ENCODE measurements at places on chromosomes 4 and X.

DNA sequence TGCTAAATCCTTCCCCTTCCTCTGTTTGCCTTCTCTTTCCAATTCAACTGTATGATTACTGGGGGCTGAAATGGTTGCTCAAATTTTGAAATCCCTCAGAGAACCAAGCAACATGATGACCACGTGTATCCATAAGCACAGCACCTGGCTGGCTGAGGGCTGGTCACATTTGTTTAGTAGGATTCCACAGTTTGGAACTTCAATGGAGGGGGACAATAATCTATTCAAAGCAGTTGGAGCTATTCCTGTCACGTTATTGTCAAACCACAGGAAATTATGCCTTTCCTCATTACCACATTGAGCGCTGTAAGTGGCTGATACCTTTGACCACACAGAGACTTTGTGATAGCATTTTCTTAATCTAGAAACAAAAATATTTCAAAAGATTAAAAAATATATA, 7.0 kb downstream of the TMSB4X start:
- peak; percentile 59 for DNase-seq

DNA sequence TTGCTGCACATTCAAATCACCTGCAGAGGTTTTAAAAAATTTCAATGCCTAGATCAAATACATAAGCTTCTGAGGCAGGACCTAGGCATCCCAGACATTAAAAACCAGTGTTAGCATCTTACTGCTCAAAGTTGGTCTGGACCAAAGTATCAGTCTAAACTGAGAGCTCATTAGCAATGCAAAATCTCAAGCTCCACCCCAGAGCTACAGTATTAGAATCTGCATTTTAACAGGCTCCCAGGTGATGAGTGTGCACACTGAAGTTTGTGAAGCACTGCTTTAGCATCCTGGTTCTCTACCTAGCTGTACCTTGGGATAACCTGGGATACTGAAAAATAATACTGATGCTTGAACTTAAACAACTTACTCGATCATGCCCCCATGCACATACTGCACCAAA, 96.0 kb downstream of the PRRG1 start:
- DNase-seq, result no peak

GRCh38 chr4:143281507-143282190, 55.0 kb upstream of the GAB1 start:
- no peak for DNase-seq

- no peak for DNase-seq
These were observed 292.4 kb upstream of the FAT1 start for GRCh38 chr4:187016101-187016500.

DNA sequence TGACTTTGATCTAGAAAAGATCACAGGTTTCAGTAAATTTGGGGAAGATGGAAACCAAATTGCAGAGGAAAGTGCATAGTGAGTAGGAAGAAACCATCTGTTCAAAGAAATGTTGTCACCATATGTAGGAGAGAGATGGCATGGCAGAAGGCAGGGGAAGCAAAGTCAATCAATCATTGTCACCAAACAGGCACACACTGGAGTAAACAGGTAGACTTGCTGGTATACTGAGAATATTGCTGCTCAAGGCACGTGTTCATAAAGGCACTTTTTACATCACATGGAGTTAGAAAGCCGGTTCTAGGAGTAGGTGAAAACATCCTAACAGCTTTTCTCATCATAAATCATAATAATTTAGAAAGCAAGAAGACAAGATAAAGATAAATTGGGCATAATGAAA, 550.5 kb upstream of the FAT1 start:
- DNase-seq, result no peak

DNA sequence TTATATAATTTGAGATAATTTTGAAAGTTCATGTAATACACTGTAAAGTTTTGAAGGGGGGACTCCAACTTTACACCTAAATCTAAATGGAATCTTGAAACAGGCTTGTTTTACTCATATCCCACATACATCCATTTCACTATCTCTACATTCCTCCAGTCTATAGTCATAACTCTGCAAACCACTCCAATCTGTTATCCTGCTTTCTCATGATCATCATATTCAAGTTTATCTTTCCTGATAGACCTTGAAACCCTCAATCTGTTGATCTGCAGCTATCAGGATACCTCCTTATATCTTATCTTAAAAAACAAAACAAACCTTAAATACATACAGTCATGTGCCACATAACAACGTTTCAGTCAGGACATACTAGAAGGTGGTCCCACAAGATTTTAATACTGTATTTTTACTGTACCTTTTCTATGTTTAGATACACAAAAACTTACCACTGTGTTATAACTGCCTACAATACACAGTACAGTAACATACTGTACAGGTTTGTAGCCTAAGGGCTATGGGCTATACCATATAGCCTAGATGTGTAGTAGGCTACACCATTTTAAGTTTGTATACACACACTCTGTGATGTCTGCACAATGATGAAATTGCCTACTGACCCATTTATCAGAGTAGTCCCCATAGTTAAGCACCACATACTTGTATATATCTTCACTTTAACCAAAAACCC, 14.0 kb downstream of the CHIC2 start:
- no peak for DNase-seq

DNA sequence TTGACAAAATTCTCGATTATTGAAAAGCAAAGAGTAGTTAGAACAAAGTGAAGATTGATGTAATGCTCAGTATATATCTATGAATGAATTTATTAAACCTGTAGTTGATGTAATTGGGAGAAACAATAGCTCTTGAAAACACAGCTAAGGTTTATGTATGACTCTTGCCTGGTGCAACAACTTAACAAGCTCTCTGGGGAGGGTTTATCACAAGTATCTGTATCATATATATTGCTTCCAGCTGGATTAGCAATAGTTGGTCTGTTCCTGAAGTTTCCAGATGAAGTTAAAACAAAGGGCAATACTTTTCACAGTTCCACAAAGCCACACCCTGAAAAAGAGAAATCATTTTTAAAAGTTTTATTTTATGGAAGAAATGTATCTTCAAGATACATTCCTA, 91.4 kb downstream of the ARSJ start:
- no peak for DNase-seq
